ENCODE measurements at places on chromosomes 7 and 10.

- DNase-seq = no peak
These were observed 23.3 kb downstream of the AQP1 start for GRCh38 chr7:30934732-30935568.

DNA sequence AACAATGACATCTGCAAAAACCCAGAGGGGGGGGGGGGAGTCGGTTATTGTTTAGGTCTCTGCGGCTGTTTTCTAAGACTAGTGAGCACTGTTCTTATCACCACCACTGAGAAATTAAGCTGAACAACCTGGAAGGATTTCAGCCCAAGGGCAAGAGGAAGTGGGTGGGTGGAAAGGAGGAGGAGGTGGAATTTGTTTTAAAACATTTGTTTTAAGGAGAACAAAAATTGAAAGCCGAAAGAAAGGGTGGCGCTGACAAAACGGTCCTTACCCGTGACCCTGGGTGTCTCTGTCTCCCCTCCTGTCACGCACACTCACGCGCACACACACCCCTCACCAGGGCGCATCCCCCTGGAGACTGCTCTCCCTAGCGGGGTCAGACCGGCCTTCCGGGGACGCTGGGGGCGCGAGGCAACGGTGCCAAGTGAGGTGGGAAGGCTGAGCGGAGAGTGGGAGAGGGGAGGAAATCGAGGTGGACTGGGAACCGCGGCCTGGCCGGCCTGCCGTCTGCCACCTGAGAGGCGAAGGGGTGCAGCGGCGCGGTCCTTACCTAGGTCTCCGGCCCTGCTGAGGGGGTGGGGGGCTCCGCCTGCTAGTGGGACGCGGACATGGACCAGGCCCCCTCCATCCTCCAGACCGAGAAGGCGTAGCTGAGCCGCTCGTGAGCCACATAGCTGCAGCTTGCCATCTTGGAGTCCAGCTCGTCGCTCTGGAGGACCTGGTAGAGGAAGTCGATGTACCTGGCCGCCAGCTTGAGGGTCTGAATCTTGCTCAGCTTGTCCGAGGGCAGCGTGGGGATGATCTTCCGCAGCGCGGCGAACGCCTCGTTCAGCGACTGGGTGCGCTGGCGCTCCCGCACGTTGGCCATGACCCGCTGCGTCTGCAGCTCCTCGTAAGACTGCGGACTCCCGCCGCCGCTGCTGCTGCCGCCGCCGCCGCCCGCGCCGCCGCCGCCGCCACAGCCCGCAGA lies 1.0 kb downstream of the TWIST1 start:
- no peak for DNase-seq

DNA sequence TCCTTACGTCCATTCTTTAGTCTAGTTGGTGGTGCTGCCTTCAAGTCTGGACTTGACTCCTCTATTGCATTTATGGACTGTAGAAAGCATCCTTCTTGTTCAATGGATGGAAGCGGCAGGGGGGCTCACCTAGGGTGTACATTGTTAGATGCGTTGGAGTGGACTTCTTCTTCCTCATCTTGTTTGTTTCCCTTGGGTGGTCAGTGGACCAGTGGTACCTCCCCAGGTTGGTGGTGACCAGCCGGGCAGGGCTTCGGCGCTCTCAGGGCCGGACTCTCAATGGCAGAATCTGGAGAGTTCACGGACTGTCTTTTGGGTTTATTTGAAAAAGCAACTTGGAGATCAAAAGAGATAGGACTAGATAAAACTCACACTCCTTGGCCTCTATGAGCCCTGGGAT lies 6.2 kb upstream of the BTBD16 start:
- DNase-seq = no peak

DNA sequence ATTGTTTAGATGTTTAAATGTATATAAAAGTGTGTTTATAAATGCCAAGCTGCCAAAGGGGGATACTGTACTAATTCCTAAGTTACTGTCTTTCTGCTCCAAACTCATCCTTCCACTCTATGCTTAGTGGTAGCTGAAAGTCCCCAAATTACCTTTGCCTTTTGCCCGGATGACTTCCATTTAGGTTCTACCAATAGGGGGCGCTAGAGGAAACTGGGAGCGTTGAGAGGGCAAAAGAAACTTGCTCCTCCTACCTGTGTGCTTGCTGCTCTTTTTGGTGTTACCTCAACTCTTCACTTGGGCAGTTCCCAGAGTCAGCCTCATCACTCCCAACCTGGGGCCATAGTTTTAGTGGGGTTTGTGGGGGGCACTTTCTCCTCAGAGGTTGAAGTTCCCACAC lies 5.9 kb upstream of the OR2A25 start:
- DNase-seq = no peak

DNA sequence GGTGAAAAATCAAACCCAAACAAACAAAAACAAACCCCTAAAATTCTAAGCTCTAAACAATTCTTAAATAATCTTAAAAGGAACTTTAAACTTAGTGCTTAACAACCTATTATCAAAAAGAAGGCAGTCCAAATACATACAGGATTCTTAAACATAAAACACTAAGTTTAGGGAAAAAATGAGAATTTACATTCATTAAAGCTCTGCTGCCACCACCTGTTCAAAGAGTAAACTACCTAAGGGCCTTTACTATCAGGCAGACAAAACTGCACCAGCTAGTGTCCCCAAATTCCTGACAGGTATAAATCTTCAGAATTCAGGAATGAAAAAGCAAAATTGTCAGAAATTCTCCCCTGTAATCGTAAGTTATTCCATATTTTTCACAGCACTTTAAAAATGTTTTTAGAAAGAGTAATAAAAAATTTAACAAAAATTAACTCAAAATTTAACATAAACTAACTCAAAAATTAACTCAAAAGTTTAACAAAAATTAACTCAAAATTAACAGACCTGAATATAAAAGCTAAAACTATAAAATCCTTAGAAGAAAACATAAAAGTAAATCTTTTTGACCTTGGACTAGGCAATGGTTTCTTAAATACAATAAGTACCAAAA lies 55.1 kb downstream of the PDZD8 start:
- DNase-seq = peak; percentile 7

DNA sequence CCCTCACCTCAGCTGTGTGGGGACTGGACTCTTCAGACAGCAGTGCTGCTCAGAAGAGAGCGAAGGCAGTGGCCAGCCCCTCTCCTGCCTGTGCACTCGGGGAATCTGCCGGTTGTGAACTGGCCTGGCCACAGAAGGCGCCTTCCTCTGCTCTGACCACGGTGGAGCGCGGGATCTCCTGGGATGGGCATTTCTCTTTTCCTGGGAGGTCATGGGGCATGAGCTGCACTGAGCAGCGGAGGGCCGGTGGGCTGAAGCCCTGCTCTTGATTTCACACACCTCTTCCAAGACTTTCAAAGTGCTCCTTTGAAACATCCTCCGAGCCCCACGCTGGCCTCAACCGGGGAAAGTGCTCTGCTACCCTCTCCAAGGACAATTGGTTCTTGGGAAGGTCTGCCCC lies 125.6 kb upstream of the FAM20C start:
- no peak for DNase-seq

DNA sequence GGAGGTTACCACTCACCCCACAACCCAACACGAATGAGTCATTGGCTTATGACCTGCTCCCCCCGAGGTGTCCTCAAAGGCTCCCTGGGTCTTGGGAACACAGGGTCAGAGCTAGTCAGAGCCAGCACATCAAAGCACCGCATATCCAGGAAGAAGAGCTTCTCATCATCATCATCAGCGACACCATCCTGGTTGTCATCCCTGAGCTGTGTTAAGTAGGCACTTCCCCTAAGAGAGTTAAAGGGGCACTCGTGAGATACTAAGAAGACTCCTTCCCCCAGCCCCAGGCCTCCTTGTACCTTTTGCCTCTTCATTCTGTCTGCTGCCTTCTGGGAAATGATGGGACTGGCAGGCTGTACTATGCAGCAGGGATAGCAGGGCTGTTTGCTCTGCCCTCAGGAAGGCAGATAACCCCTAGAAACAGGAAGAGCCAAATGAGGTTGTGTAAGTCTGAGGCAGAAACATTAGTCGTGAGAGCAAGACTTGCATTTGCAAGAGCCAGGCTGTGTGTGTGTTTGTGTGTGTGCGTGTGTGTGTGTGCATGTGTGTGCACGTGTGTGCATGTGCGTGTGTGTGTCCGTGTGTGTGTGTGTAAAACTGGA lies 11.1 kb upstream of the CPA1 start:
- DNase-seq = no peak

DNA sequence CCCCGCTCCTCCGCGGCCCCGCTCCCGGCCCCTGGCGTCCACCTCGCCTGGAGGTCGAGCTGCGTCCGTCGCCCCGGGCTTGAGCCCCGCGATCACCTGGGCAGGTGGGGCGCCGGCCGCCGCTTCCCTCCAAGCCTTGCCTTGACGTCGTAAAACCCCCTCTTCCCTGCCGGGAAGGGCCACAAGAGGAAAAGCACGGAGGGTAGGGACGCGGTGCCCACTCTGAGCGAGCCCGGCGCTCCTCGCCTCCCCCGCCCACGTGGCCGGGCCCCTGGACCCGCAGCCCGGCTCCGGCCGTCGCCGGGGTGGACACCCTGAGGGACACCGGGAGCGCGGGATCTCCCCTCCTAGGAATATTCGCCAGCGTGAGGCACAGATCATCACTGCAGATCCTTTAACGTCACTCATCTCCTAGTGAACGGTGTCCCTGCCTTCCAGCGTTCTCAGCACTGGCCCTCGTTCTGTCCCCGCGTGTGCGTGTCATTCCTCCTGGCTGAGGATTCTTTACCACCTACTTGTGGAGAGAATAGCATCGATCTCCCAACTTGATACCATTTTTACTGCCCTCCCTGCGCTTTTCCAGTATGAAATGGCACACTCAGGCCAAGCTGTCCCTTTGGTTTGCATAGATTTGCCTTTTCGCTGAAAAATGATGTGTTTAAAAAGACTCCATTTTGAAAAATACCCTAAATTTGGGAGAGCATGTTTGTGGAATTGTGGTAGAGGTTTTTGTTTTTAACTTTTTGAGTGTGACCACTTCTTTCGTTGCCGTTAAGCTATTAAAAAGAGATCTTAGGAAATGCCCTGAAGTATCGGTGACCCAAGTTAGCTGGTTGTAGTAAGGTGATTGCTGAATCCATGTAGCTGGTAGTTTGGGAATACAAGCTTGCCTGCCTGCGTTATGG lies 649 bp downstream of the ACTR3B start:
- DNase-seq = peak; percentile 32
